ENCODE measurements at places on chromosomes 7 and 10.

- DNase-seq: no peak
Observed at GRCh38 chr7:137980308-137980707, 21.6 kb downstream of the CREB3L2 start.

- DNase-seq: no peak
Observed at GRCh38 chr10:83166344-83166743, 973.0 kb upstream of the GHITM start.

DNA sequence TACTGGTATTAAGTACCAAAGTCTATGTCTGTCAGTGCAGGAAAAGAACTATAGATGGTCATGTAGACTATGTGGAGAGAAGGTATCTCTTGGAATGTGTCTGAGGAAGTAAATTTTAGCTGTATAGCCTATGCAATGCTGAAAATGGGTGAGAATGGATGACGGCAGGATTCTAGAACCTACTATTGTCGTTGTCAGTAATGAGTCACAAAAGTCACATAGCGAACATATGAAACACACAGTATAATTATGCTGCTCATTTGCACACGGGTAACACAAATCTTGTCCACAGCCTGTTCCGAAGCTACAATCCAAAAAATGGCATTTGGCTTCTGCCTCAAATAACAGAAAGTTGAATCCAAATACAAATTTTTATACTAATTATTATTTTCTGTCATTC lies 33.6 kb upstream of the KMT2E start:
- DNase-seq: no peak

DNA sequence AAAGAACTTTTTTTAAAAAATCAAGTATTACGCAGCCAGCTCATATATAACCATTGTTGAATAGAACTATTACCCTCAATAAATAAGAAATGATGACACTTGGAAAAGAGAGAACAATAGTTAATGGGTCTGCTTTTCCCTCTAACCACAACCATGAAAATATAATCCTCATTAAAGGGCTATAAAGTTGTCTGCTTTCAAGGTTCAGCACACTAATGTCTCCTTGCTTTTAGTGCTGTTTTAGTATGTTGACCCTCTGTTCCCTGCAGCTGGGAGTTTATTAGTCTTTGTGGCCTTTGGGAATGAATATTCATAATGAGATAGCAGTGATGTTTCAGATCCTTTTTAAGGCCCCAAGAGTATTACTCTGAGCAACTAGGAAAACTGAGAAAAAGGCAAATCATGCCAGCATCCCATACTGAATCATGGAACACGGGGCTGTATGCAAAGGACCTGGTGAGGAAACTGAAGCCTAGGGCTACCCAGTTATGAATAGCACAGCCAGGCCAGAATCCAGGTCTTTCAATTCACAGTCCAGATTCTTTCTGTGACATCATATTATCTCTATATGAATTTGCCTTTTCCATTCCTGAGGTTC lies 332.0 kb upstream of the LRGUK start:
- no peak for DNase-seq

- DNase-seq: no peak
Observed at GRCh38 chr10:77915319-77916105, 11.0 kb downstream of the DLG5 start.

All from activated T-cell treated with anti-CD3 and anti-CD28 coated beads for 48 hours (primary cell).